Dermis microvascular lymphatic vessel endothelial cell (primary cell): ENCODE measurements at places on chromosomes 3 and 15.

- no peak for DNase-seq
Measured at GRCh38 chr3:190595179-190595795, 81.4 kb downstream of the IL1RAP start.

DNA sequence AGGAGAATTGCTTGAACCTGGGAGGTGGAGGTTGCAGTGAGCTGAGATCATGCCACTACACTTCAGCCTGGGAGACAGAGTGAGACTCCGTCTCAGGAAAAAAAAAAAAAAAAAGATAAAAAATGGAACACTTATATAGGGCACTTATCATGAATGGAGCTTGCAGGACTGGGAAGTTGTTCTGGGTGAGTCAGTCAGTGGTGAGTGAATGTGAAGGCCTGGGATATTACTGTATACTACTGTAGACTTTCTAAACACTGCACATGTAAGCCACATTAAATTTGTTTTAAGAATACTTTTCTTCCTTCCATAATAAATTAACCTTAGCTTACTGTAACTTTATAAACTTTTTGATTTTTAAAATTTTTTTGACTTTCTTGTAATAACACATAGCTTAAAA lies 59.8 kb downstream of the SFMBT1 start:
- DNase-seq, result no peak

- DNase-seq, result no peak
Measured at GRCh38 chr3:46977811-46978195, 1.3 kb upstream of the CCDC12 start.

DNA sequence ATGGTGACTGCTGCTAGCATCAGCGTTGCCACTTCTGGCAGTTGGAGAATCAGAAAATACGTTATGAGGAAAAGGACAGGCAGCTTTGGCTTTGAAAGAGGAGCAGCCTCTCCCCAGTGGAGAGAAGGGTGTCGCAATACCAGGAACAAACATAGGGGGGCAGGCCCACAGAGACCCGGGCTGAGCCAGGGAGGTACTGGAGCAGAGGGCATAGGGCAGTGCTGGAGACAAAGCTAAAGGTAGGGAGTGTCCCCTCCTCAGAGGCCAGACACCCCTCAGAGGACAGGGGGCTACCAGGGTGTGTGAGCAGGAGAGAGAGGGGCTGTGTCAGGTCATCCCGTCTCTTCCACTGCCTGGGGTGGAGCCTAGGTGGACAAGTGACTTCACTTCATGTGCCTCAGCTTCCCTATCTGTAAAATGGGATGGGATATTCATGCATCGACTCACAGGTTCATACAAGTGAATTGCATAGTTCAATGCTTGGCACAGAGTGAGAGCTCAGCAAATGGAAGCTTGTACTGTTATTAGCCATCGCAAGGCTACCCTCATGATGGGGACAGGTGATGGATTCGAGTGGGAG lies 49.7 kb upstream of the LIMD1 start:
- no peak for DNase-seq

DNA sequence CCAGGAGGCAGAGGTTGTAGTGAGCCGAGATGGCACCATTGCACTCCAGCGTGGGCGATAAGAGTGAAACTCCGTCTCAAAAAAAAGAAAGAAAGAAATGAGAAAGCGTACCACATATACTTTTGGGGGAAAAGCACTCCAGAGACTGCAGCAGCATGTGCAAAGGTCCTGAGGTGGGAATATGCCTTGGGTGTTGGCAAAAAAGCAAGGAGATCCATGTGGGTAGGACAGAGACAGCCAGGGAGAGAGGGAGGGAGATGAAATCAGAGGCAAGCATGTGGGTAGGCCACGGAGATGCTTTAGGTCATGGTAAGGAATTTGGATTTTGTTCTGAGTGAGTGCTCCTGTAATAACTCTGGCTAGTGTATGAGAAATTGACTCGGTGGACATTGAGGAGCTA lies 3.7 kb upstream of the SH3BP5 start:
- DNase-seq, result no peak

DNA sequence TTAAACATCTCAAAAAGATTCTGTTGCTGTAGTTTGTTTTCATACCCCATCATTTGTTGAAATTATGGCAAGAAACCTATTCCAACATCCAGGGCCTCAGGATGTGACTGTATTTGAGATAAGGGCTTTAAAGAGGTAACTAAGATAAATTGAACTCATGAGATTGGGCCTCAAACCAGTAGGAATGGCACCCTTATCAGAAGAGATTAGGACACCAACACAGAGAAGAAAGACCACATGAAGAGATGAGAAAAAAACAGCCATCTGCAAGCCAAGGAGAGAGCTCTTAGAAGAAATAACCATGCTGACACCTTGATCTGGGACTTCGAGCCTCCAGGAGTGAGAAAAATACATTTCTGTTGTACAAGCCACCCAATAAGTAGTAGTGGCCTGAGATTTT lies 157.7 kb downstream of the CGGBP1 start:
- no peak for DNase-seq

DNA sequence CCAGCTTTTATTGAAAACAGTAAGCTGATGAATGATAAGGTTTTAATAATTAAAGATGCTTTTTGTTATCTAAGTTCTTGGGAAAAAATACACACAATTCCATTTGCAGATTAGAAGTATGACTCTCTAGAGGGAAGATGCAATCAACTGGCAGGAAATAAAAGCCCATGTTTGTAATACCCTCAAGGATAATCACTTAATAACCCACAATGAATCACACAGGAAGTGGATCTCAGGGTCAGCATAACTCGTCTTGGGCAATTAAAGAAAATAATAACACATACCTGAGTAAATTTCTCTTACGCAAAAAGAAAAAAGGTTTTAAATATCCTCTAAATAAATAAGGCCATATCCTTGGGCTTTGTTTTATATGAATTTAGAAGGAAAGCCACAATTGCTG lies 9.4 kb upstream of the EID1 start:
- no peak for DNase-seq

DNA sequence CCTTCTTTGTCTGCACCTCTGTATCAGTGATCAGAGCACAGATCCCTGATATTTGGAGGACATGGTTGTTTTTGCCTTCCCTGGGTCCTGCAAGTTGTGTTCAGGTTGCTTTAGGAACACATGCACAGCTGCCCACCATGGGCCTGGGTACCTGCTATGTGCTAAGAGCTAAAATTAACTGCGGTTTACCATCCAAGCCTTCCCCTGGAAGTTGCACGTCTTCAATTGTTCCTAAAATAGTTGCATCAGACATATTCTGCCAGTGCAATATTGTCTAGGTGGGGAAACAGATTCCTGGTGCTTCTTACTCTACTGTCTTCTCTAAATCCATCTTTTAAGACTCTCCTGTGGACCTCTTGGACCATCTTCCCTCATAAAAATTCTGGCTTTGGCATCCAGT lies 80.9 kb downstream of the PDE8A start:
- no peak for DNase-seq

DNA sequence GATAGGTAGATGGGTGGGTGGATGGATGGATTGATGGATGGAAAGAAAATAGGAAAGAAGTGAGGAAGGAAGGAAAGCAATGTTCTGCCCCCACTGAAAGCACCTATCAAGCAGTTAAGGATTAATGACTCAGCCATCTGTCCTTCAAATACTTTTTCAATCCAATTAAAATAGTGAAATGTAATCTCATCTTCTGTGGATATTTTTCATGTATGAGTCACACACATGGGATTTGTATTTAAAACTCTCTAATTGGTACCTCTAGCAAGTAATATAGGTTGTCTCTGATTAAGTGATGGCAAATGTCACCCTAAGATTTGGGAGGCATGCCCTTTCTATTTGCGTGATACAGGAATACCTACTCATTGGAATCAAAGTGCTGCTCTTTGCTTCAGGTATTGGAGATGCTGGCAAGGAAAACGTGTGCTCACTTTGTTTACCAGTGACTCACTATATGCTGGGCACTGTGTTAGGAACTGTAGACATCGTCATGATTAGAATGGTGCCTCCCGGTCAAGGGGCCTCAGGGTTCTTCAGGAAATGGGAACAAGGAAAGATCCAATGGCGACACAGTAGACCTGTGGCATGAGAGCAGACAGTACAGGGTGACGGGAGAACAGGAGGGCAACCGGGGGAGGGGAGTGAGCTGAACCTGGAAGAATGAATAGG lies 230.1 kb downstream of the CLSTN2 start:
- DNase-seq, result no peak

DNA sequence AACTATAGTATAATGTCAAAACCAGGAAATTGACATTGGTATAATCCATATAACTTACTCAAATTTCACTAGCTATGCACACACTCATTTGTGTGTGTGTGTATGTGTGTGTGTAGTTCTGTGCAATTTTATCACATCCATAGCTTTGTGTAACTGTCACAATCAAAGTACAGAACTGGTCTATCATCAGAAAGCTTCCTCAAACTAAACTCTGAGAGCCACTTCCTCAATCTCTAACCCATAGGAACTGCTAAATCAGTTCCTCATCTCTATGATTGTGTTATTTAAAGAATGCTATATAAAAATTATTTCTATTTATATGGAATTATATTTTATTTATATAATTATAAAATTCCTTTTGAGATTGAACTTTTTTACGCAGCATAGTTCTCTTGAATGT lies 18.1 kb downstream of the LNP1 start:
- no peak for DNase-seq

- DNase-seq, result no peak
Measured at GRCh38 chr3:5136211-5136918, 14.3 kb downstream of the ARL8B start.

GRCh38 chr15:56653787-56654186 lies 79.5 kb downstream of the ZNF280D start:
- DNase-seq, result peak; percentile 43

DNA sequence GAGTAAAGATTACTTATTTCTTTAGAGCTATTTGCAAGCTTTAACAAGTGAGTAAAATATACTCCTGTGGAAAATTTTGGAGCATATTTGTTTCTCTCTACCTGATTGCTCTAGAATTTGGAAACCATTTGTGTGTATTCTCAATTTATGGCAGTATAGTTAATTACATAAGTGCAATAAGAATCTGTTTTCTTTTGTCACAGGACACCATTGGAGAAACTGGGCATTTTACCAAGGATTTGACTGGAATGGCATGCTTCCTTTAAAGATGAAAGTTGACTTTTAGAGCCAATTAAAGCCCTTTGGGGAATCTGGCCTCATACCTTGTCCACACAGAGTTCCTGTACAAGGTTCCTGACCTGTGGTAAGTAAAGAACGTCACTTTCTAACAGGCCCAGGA lies 38.4 kb downstream of the PAQR5 start:
- DNase-seq, result peak; percentile 7

DNA sequence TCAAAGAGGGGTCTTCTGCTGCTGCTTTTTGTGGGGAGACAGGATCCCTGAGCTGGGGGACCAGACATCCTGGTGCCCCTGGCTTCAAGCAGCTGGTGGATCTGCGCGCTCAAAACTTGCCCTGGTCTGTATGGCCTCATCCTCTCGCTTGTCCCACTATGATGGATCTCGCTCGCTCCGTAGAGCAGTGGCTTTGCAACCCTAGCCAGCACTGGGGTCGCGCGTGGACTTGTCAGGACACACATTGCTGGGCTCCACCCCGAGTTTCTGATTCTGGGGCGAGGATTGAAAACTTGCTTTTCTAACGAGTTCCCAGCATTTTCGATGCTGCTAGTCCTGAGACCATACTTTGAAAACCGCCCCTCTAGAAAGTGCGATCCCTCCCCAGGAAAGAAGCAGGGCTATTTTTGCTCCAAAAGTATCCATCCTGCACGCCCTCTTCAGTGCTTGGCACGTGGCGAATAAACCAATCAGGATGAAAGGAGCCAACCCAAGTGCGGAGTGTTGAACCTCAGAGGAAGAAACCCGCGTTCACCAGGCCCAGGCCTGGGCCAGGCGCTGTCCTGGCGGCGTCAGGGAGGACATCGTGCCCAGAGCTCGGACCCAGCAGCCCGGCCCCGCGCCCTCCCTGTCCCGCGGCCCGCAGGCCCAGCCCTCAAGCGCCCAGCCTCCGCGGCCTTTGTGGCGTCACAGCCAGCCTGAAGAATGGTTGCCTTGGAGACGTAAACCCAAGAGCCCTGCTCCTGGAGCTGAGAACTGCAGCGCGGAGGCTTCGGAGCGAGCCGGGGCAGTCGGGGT lies at the start of gene CFAP100:
Gene CFAP100 (plus strand): TSS at position 731 of the 798 bp plus-strand sequence. CDS start 1,092 bp downstream, outside the sequence.
- peak; percentile 20 for DNase-seq

GRCh38 chr15:69783211-69783610 lies 314.5 kb downstream of the TLE3 start:
- no peak for DNase-seq

GRCh38 chr3:38738630-38739395 lies 77.2 kb downstream of the SCN10A start:
- peak; percentile 27 for DNase-seq

DNA sequence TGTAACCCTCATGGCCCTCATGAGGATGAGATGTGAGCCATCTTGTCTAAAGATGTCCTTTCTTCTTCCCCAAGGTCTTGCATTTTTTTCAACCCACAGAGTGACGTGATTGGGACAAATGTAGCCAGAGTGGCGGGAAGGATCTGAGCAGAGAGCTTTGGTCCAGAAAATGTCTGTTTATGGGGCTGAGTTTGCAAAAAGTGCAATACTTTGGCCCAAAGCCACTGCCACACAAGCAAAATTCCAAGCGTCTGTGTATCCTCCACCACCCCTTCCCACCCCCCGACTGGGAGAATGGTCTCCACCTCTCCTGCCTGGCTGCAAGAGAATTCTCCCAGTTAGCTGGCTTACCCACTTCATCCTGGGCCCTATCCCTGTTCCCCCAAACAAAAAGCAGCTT lies 246.9 kb upstream of the LRIG1 start:
- DNase-seq, result no peak

DNA sequence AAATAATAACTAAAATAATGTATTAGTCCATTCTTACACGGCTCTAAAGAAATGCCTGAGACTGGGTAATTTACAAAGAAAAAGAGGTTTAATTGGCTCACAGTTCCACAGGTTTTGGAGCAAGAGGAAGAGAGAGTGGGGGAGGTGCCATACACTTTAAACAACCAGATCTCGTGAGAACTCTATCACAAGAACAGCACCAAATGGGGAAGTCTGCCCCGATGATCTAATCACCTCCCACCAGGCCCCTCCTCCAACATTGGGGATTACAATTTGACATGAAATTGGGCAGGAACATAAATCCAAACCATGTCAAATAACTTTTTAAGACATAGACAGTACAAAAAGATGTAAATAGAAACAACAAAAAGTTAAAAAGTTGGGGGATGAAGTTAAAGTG lies 63.2 kb downstream of the ILDR1 start:
- no peak for DNase-seq

DNA sequence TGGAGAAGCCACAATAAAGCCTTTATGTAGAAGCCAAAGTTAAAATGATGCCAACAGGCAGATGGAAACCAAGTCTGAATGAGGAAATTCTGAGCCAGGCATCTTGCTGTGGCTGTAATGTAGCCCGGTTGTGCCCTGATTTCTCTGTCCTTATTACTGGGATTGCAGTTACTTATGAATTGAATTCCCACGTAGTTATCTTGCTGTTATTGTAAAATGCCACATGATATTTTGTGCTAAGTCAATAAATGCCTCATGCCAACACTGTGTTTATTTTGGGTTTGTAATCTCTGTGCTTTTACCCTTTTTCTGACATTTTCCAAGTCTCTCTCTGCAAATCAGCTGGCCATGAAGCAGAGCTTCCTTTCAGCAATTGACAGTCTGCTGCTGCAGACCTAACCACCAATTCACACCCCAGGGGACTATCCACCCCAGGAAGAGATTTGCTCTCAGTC lies 486.1 kb upstream of the GOLIM4 start:
- DNase-seq, result no peak

GRCh38 chr3:128997486-128998133 lies 3.5 kb upstream of the EFCC1 start:
- DNase-seq, result no peak
